ENCODE measurements at places on chromosomes 16 and 17.

DNA sequence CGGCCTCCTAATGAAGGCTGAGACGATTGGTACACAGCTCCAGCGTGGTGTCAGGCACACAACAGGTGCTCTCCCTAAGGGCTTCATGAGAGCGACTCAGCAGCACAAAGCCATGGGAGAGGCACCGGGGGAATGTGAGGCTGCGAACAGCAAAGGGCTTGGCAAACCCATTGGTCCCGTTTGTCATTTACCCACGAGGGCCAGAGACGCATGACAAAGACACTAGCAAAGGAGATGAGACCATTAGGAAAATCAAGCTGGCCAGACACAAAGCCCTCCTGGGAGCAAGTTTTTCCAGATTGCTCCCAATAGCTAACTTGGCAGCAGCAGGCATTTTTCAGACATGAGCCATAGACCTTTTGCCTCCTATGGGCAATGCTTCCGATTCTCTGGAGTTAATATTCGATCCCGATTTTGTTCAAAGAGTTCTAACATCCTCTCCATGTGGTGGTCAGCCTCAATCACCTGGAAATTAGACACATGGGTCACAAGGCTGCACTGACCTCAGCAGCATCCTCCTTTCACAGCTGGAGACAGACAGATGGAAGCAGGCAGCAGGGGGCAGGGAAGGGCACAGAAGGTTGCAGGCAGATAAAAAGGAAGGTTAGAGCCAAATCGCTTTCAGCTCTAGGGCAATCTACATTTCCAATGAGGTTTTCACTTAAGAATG is 38.2 kb downstream of the TK2 start:
- DNase-seq: no peak

GRCh38 chr17:35944151-35944550 is 638 bp upstream of the LYZL6 start:
- DNase-seq: no peak

GRCh38 chr16:55663765-55664677 is 8.2 kb downstream of the SLC6A2 start:
- DNase-seq: no peak

DNA sequence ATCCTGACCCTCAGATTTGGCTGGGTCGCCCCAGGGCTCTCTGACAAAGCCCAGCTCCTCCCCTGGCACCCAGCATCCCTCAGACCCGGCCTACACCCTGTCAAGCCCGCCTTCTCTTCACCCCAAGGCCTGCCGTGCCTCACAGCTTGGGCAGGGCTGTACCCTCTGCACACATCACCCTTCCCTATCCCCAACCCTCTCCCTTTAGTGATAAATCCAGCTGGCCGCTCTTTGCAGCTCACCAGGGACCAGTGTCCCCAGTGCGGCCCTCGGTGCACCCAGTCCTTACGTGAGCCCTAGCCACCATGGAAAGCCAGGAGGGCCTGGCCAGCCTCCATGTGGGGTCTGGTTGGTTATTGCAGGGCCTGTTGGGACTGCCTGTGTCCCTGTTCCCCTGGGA is 74.5 kb downstream of the RAI1 start:
- no peak for DNase-seq

- DNase-seq: no peak
Observed at GRCh38 chr17:2361010-2361760, 23.9 kb downstream of the SGSM2 start.

DNA sequence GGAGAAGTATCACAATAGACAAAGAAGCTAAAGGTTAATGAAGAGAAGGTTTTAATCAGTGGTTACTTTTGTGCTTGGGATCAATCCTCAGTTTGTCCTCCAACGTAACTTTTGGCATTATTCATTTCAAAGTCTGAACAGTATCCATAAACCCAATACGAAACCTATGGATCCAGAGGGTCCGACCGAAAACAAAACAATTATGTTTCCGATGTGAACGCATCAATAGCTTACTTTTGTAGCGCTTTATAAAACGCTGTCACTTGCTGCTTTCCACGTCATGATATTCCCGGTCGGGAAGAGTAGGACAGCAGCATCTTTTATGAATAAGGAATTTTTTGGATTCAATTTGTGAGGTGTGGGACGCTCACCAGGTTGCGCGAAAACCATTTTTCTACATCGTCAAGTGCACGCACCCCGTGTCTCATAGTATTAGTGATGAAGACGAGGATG is 383.8 kb downstream of the ZFHX3 start:
- no peak for DNase-seq

DNA sequence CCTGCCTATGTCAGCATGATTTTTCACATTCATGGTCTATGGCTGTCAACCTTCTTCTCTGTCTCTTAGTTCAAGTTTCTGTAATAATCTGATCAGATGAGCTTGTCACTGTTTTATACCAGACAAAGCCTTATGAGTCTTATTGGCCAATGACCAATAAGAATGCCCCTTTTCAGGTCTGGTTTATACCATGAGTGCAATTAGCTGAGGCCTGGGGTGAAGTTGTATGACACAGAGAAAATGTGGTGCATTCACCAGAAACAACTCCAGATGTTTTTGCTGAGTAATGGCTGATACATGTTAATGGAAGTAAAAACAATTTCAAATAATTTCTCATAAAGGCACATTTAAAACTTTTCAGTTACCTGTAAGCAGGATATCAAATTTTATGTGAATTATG is 218.6 kb upstream of the CDH8 start:
- no peak for DNase-seq

DNA sequence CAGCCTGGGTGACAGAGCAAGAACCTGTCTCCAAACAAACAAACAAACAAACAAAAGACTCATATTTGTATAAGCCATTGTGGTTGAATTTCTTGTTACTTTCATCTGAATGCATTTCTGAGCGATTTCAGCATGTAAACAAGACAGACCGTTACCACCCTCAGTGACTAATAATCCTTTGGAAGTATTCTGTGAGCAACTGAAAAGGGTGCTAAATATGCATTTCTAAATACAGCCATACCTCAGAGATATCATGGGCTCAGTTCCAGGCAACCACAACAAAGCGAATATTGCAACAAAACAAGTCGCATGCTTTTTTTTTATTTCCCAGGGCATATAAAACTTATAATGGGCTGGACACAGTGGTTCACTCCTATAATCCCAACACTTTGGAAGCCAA is 109.0 kb downstream of the USP31 start:
- no peak for DNase-seq

- no peak for DNase-seq
Observed at GRCh38 chr16:78744099-78744498, 644.6 kb downstream of the WWOX start.

- DNase-seq: no peak
Observed at GRCh38 chr17:82957469-82957795, 117.6 kb upstream of the ZNF750 start.

- no peak for DNase-seq
Observed at GRCh38 chr17:1683459-1683858, 1.2 kb downstream of the PRPF8 start.

- no peak for DNase-seq
Observed at GRCh38 chr16:4392382-4393239, 21.0 kb downstream of the VASN start.

DNA sequence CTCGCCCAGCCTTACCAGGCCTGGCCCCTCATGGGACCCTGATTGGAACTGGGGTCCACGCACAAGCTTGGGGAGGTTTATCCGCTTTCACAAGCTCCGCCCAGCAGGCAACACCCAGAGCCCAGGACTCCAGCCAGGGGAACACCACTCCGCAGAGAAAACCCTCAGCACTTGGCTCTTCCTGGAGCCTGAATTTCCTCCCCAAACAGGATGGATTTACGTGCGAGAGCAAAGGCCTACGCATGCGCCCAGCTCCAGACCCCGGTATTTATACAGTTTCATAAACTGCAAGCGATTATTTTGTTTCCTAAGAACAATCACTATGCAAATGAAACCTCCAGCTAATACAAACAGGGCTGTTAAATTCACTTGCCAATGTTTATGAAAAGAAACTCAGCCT is 22.8 kb downstream of the ZNF423 start:
- DNase-seq: no peak

DNA sequence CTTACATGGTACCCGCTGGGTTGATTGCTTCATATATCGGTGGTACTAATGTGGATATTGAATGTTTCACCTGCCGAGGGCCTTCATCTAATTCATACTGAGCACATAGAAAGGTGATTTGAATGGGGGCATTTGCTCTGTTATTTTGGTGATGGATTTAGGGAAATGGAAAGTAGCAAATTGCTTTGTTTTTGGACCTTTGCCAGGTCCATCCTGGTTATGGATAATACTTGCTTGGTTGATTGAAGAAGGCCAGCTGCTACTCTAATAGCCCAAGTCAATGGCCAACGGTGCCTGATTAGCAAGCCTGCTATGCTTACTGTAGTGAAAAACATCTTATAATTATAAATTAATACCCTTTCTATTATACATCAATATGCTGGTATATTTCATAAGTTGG is 253.6 kb downstream of the CDH13 start:
- DNase-seq: no peak

- no peak for DNase-seq
Observed at GRCh38 chr17:66755101-66755943, 79.6 kb upstream of the CACNG5 start.

DNA sequence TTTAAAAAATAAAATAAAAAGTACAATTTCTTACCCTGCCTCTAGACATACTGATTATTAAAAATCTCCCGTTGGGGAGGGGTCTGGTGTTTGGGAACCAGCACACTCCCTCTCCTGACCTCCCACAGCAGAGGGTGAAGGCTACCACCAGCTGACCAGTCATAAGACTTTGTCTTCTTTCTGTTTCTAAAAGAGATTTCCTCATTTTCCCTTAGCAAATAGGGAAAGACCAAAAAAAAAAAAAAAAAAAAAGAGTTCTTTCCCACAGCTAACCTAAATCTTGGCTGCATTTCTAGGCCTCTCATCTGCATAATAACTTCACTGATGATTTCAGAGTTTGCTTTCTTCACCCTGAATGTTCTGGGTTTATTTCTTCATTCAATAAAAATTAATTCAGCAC is 30.3 kb downstream of the CDK5RAP3 start:
- no peak for DNase-seq

All from activated T-cell treated with anti-CD3 and anti-CD28 coated beads for 24 hours (primary cell).